Stimulated activated CD8-positive, alpha-beta memory T cell treated with anti-CD3 and anti-CD28 coated beads, Interleukin-4, amount 100 ng/mL, for 1 hour (primary cell): ENCODE measurements at places on chromosomes 12 and 14.

- no peak for DNase-seq
Observed at GRCh38 chr14:75223664-75224154, 47.3 kb upstream of the TMED10 start.

DNA sequence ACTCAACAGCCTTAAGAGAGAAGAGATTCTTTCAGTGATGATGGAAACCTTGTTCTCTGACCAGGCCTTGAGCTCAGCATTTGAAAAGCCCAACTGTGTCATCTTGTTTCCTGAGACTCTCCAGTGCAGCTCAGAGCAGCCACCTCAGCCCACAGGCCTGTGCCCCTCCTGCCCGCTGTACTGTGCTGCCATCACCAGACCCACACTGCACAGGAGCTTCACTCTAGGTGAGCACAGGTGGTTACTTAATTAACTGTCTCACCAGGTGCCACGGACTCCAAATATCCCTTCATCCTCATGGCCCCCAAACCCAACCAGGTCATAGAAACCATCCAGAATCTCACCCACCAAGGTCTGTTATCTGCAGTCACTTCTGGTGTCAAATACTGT lies 51.3 kb downstream of the JAG2 start:
- no peak for DNase-seq

DNA sequence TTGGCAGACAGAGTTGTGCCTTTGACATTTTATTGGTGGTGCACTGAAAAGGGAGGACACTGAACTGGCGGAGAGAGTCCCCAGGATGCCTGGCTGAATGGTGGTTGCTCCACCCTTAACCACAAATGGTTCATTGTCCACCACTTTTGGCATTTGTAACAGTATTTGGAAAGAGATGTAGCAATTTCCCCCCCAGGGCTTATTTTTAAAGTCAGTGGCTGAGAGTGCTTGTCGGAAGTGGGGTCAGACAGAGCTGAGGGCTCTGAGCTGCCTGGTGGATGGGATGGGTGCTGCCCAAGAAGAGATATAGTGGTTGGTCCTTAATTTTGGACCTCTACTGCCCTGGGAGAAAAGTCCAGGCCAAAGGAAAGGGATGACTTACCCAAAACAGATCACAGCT lies 31.5 kb upstream of the FGF6 start:
- DNase-seq: no peak

DNA sequence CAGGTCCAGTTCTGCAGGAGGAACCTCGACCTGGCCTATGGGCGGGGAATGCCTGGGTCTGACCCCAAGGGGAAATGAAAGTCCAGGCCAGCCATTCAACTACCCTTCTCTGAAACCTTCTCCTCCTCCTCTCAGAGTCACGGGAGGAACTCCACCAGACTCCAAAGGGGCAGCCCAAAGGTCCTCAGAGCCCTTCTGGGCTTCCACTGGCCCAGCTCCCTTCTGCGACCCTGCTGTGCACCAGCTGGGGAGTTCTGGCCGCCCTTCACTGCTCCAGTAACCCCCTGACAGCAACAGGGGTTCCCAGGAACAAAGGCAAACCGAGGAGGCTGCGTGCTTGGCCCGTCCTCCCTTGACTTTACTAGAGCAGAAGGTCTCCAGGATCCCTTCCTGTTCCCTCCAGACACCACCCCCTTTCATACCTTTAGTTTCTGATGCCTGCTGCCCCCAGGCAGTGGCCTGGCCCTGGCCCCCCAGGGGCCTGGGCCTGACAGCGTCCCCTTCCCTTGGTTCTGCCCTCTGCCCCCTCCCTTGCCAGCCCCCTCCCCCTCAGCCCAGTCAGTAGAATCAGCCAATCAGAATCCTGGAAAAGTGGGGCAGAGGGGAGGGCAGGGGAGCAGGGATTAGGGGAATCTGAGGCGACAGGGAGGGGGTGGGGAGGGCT lies 850 bp upstream of the ZNF385A start:
- DNase-seq: no peak

- no peak for DNase-seq
Observed at GRCh38 chr12:68699486-68699885, 12.7 kb downstream of the NUP107 start.

DNA sequence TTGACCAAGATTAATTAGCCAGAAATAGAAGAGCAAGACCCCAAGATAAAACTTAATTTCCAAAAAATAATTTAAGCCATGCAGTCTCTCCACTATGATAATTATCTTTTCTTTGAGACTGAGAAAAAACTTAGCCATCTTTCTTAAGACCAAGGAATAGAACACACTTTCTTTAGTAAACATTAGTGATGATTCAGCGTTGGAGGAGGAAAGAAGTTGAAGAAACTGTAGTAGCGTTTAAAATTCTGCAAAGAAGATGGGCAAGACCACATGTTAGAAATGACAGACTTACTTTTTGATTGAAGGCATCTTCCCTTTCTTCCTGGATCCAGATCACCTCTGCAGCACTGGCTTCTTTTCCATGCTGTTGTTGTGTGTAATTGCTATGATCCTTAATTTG lies 124.8 kb upstream of the RASSF8 start:
- DNase-seq: no peak

DNA sequence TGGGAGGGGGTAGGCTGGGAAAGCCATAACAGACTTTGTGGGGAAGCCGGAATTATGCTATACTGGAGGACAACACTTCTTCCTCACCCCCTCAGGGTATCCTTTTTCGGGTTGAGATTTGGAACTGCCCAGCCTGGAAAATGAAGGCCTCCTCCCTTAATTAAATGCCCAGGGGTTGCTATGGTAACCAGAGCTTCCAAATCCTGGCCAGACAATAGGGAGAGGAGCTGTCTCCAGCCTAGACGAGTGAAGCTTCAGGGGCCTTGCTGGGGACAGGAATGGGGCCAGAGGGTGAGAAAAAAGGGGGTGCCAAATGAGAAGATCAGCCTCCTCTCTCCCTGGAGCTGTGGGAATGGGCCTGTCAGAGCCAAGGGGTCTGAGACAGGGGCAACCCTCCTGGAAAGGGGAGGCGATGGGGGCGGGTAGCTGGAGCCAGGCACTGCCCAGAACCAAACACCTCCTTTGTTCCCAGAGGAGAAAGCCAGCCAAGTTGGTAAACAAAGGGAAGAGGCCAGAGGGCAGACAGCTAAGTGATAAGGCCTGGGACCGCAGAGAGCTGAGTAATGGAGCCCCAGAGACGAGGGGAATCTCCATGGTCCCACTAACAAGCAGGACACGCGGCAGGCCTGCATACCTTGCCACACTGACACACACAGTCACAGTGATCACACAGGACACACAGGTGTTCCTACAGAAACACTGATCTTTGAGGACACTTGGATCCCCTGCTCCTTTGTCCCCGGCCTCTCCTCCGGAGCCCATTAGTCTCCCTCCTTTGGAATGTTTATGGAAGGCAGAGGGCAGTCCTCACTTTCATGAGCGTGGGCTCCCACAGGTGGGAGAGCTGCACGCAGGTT lies 17.9 kb upstream of the RND1 start:
- no peak for DNase-seq

DNA sequence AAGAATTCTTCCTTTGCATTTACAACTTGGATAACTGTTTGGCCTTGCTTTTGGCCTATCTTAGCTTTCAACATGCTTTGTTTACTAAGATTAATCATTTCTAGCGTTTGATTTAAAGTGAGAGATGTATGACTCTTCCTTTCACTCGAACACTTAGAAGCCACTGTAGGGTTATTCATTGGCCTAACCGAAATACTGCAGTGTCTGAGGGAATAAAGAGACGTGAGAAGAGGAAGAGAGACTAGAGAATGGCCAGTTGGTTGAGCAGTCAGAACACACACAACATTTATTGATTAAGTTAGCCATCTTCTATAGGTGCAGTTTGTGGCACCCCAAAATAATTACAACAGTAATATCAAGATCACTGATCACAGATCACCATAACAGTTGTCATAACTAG lies 62.3 kb upstream of the CCDC175 start:
- DNase-seq: no peak

- peak; percentile 28 for DNase-seq
Observed at GRCh38 chr14:91573894-91574837, 64.1 kb upstream of the PPP4R3A start.

DNA sequence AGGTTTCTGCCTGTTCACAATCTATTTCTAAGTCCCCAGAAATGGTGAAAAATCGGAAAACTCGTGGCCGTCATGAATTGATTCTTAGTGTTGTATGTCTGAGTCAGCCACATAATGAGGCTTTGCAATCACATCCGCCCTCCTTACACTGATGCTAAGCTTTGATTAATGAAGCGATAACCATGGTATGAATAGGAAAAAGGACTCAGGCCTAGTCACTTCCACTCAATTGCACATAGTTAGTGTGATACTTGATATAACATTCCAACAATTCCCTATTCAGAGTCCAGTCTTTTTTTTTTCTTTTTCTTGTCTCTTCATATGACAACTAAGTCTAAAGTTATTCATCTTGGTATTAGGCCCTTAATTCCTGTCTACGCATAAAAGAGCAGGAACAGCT lies 1231.0 kb downstream of the VRK1 start:
- DNase-seq: no peak

DNA sequence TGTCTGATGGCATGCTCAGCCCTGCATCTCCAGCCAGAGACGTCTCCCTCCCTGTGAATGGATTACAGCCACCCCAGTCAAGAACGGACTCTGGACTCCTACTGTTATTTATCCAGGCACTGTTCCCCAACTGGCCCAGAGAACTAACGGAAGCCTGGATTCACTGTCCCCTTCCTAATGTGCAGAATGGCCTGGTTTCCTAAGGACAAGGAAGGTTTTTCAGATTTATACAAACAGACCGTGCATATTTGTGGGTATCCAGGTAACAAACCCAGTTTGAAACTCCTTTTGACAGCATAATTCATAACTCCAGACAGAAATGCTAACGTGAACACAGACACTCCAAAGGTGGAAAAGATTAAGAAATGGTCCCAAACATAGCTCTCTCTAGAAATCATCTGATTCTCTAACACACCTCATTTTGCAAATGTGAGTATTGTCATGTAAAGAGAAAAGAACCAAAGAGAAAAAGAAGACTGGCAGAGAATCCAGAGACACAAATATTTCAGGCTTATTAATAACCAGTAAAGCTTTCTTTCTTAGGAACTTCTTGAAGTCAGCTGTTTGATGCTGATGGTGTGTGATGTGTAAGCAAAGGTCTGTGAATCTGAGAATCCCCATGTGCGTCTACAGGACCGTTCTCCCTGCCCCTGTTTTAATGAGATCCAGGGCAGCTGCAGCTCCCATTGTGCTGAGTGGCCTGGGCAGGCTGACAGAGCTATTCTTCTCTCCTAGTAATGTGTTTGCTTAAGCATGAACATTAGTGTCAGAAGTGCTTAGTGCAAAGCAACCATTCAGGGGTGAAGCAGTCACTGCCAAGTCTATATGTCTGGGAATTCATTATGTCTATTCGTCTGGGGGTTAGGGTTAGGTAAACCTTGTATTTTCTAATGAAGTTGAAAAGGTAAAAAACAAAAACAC lies 86.8 kb upstream of the HIF1A start:
- DNase-seq: no peak

DNA sequence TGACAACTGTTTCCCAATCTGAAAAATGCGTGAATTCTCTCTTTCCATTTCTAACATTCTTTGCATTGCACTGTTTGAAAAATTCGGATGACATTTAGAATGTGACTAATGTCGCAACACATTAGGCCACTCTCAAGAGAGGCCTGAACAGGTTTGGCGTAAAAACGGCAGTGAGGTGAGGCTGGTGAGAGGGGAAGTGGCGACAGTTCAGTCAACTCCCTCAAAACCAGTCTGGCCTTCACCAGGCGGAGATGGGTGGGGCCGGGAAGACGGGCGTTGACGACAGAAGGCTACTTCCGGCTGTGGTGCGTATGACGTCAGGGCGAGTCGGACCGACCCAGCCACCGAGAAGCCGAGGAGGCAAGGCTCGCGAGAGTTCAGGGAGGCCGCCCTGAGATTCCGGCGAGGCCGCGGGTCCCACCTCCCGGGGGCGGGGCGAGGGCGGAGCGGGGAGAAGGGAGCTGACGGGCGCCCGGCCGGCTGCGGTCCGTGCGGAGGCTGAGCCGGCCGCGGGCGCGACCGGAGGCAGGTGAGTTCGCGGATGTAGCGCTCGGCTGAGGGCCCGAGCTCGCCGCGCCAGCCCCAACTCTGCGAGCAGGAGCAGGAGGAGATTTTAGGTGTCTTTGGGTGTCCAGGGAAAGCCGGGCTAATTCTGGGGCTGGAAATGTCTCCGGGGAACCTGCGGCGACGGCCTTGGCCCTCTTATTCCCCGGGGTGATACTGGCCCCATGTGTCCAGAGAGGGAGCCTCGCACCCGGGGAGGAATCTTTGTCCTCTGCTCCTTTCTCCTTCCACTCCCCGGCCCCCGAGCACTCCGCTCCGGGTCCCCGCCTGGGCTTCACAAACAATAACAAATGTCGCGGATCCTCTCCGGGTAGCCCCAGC lies at the start of gene STK38L:
TSS of gene STK38L (plus strand) at position 483 of the 885 bp plus-strand sequence. CDS start 53,435 bp downstream, outside the sequence.
- DNase-seq: peak; percentile 94

DNA sequence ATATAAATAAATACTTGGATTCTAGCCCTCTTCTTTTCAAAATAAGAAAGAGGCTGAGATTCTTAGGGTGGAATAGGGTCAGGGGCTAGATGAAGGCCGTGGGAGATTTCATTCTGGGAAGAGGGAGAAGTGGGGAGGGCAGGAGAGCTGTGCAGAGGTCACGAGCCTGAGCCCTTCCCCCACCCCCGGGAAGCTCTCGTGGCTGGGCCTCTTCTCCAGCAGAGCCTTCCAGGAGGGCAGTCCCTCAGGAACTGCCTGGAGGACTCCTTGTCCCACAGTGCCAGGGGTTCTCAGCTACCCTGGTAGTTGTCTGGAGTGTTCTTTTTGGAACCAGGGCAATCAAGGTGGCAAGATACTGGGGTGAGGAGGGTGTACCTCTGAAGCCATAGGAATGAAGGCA lies 94.0 kb downstream of the ESR2 start:
- DNase-seq: no peak

DNA sequence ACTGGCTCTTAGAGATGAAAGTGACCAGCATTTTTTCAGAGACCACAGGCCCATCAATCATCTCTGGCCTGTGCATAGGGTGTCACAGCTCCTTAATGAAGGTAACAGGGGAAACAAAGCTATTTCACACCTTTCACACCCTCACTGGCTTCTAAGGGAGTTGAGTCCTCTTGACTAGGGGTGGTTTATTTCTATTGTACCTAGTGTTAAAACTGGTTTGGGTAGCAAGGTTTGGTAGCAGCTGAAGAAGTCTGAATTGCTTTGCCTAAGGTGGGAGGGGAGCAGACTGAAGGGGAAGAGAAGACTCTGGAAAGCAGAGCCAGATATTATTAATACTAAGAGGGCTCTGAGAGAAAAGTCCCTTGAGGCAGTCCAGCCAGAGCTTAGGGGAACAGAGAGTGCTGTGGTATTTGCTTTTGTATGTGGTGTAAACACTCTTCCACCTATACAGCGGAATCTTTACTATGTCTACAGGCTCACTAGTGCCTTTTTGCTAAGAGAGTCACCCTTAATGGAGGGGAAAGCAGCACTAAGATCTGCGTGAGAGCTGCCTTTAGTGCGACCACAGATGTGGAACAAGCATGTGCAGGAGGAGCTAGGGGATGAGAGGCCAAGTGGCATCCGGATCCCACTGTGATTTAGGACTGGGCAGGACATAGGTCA lies 95.8 kb downstream of the STXBP6 start:
- DNase-seq: no peak

DNA sequence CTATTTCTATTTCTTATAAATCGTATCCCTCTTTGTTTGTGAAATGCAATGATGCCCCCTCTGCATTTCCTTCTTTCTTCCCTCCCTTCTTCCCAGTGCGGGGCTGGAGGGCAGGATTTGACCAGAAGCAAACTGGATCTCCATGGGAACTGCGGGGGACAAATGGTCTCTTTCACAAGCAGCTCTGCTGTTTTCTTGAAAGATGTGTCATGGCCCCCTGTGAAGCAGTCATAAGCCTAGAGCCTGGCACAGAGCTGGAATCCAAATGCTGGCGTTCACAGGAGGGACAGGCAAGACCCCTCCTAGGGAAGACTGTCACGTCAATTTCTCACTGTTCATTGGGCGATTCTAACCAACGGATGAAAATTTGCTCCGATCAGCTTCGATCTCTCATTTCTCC lies 203.5 kb upstream of the NOS1 start:
- no peak for DNase-seq
